Activated T-cell treated with anti-CD3 and anti-CD28 coated beads, Interleukin-2, amount 50 U/mL, for 48 hours (primary cell): ENCODE measurements at places on chromosomes 7 and 10.

DNA sequence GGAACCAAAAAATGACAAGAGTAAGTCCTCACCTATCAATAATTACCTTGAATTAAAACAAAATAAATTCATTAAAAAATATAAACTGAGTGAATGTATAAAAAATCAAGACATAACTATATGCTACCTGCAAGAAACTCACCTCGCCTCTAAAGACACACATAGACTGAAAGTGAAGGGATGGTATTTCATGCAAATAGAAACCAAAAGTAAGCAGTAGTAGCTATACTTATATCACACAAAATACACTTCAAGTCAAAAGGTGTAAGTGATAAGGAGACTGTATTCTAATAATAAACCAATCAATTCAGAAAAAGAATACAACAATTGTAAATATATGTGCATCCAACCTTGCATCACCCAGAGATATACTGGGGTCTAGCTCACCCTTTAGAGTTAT, 332.6 kb downstream of the SH2D4B start:
- DNase-seq = no peak

DNA sequence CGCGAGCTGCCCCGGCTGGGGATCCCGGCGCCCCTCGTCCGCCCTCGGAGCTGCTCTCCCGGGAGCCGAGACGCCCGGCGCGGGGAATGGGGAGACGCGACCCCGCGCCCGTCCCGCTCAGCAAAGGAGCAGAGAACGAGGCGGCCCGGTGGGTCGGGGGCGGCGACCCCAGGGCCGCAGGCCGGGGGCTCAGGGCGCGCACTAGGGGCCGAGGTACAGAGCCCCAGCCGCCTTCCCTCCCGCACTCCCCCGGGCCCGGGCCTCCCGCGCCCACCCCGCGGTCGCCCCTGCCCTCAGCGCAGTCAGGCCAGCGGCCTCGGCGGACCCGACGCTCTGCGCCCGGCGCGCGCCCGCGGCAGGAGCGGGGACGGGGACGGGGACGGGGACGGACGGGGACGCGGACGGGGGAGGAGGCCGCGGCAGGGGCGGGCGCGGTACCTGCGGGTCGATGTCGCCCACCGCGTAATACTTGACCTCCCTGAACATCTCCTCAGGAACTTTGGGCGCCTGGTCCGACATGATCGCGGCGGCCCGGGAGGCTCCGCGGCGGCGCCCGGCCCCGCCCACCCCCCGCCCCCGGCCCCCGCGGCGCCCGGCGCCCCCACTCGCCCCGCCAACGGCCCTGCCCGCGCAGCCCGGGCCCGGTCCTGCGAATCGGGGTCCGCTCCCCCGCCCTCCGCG, 373 bp downstream of the PAXIP1 start:
- peak; percentile 68 for DNase-seq

- no peak for DNase-seq
Measured at GRCh38 chr10:94546049-94546900, 687 bp downstream of the HELLS start.

DNA sequence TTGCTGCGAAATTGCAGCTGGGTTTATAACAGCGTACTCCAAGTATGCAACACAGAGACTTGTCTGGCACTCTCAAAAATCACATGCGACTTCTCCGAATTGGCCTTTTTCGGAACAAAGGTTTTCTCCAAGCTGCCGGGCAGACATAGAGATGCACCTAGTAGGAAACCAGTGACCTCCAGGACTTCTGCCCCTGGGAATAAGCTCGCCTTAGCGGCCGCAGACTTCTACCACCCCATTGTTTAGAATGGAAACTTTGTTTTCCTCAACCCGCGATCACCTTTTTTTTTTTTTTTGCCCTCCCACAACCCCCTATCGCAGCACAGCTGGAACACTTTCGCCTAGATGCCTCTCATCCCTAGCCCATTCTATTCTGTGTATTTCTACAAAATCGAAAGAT, 4.9 kb upstream of the HOXA10 start:
- DNase-seq = no peak

DNA sequence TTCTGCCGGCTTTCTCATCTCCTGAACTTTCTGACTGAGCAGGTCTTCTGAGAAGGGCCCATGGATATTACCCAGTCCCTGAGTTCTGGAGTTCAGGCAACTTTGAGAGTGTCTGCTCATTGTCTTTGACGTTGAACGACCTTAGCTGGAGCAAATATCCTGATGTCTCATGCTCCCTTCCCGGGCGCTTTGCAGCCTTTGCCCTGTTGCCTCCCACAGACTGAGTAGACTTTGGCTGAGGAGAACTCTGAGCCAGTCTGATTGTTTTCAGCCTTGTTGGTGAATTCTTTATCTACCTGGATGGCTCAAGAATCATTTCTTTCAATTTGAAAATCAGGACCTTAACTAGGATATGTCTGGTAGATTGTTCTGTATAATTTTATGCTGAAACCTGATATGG, 353.7 kb downstream of the GLRX3 start:
- no peak for DNase-seq

DNA sequence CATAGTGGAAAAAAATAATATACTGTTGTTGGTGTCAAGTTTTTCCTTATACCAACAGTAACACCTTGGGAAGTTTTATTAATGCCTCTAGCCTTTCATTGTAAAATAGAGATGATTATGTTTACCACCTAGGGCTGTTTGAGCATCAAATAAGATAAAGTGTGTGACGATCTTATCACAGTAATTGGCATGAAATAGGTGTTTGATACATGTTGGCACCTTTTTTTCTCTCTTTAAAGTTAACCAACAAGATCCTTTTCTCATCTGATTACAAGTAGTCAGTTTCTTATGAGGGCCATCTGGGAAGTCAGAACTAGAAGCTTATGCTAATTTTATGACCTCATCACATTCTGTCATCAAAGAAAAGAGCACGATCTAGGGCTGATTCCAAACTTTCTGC, 669.5 kb downstream of the CCSER2 start:
- DNase-seq = no peak

DNA sequence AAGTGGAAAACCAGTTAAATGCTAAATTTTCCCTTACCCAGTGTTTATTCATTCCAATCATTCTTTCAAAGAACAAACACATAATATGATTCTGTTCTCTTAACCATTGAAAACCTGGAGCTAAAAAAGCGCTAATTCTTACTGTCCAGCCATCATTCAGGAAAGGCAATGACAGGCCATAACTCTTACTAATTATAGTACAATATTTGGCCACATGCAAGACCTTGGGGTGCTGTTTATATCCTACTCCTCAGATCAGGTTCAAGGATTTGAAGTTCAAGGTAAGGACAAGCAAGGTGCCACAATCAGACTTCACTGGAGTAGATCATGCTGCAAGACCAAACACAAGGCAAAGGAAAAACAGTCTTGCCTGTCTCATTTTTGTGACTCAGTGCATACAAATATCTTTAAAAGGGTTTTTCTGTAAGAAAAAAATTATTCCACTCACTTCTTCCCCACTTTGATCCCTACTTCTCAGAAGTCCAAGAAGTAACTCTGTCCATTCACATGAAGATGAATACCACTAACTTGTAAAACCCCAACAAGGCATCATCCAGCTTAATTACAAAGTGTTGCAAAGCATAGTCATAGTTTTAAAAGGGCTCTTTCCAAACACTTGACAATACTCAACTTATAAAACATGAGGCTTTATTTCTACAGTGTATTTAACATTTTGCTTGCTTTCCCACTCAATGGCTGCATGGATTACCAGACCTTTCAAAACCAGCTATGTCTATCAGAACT, 153.0 kb downstream of the DOCK4 start:
- DNase-seq = no peak

DNA sequence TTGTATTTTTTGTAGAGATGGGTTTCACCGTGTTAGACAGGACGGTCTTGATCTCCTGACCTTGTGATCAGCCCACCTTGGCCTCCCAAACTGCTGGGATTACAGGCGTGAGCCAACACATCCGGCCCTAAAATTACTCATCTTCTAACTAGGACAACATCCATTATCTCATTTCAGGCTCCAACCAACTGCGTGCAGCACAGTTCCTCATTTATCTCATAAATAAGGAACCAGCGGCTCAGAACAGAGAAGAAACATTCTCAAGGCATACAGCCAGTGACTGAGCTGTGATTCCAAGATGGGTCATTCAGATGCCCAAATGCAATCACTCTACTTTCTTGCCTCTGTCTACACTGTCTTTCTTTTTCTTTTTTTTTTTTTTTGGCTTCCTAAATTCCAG, 356.1 kb downstream of the ELMO1 start:
- DNase-seq = no peak

GRCh38 chr7:152202056-152202455, 176.6 kb downstream of the GALNT11 start:
- no peak for DNase-seq

- no peak for DNase-seq
Measured at GRCh38 chr7:11616466-11616865, 215.5 kb downstream of the THSD7A start.

DNA sequence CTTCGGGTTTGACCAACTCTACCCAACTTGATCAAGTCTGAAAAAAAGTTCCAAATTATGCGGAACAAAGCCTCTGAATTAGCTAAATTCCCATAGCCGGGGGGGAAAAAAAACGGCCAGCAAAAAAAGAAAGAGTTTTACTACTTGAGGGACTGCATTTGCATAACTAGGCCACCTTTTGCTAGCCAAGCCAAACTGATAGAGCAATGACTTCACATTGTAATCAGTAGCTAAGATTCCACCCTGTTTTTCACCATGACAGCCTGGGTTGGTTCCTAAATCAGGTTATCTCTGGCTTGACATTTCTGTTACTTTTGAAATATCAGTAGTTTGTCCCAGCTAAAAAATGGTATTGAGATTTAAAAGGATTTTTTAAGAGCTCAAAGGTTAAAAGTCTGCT, 31.4 kb upstream of the CREB3L2 start:
- no peak for DNase-seq

DNA sequence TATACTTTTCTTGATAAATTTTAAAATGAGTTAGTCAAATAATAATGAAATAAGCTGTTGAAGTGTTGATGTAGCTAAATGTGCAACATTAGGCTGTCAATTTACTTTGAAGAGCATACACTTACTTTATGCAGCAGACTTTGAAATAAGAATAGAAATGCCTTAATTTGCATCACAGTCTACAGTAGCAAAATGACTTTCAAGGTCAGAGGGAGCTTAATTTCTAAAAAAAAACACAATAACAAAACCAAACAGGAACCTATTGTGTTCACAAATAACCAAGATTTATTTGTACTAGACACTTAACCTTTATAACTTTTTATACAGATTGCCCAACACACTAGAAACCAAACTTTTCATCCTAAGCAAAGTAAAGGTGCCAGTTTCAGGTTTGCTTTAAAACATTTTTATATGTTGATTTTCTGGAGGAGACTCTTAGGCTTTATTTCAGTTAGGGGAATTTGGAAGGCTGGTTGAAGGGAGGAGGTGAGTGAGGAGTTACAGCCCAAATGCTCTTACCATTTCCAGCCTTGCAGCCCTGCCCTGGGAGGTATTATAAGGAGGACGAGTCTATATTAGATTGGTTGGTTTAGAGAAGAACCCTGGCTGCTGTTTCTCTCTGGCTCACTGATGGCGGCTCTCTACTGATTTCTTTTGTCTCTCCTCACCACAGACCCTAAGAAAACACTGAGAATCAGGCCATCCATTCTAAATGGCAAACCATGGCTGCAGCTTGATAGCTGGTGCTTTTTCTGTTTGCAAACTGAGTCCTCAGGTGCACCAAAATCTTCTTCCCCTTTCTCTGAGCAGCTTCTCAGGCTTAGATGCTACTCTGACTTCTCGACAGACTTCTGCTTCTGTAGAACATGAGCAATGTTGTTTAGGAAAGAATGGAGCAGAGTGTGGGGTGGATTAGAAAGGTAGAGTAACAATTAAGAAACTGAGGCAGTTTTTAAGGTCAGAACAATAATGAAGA, 55.2 kb upstream of the RPA3 start:
- DNase-seq = no peak

GRCh38 chr7:107933386-107934013, 42.5 kb downstream of the DLD start:
- DNase-seq = no peak

GRCh38 chr7:34389332-34390078, 268.5 kb upstream of the NPSR1 start:
- DNase-seq = no peak

DNA sequence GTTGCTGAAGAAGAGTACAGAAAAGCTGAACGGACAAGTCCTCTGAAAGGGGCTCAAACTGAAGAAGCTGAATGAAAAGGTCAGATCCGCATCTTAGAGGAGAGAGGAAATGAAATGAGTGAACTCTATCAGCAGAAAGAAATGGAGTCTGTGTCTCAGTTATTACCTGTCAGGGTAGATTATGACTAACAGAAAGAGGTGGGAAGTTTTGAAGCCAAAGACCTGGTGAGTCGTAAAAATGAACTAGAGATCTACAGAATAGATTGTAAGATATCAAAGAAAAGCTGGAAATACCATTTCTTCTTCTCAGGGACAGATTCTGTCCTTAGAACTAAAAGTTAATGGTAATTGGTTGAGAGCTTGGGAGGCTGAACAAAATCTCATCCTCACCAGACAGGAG, 11.1 kb upstream of the MBL2 start:
- DNase-seq = no peak

DNA sequence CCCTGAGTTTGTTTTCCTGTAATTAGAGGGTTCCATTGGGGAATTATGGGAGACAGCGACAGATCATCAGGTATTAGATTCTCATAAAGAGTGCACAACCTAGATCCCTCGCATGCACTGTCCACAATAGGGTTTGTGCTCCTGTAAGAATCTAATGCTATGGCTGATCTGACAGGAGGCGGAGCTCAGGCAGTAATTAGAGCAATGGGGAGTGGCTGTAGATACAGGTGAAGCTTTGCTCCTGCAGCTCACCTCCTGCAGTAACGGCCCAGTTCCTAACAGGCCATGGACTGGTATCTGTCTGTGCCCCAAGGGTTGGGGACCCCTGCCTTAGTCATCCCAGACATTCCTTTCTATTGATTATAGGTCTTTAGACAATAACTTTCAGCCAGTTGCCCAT, 894 bp upstream of the ZSCAN21 start:
- peak; percentile 26 for DNase-seq

DNA sequence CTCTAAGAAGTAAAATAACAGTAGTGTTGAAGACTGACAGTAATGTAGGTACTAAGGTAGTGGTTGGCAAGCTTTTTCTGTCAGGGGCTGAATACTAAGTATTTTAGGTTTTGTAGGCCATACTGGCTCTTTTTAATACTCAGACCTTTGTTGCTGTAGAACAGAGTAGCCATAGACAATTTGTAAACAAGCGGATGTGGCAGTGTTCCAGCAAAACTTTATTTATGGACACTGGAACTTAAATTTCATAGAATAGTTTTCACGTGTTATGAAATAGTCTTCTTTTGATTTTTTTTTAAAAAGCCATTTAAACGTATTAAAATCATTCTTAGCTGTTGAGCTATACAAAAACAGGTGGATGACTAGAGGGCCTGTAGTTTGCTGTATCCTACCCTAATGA, 121.2 kb downstream of the MLLT10 start:
- no peak for DNase-seq
